ENCODE measurements at places on chromosomes 11 and 22.
A peak's percentile ranks its signal among the peaks of the same experiment; 100 is the strongest.

GRCh38 chr11:94803491-94803890 lies 35.3 kb downstream of the AMOTL1 start:
- ATAC-seq, result peak; percentile 32

- ATAC-seq, result no peak
Measured at GRCh38 chr11:125454047-125454446, 42.0 kb downstream of the FEZ1 start.

- ATAC-seq, result no peak
Measured at GRCh38 chr11:116602637-116602942, 170.2 kb downstream of the BUD13 start.

- no peak for ATAC-seq
Measured at GRCh38 chr11:110089617-110090282, 3.4 kb upstream of the ZC3H12C start.

DNA sequence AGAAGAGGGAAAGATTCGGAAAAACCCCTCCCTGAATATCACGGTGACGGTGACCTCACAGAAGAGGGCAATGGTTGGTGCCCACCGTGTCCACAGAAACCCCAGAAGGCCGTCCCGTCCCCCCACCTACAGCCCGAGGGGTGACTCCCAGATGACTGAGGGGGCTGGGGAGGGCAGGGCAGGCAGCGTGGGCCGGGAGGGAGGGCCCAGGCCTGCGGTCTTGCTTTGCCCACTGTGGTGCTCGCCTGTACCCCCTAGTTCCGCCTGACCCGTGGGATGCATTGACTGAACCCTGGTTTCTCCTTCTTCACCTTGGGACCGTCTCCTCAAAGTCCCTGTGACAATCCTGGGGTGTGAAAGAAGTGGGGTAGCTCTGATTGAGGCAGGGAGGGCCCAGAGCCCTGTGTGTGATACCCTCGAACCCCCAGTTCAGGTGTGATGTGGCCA lies 526.7 kb downstream of the BRD1 start:
- no peak for ATAC-seq

DNA sequence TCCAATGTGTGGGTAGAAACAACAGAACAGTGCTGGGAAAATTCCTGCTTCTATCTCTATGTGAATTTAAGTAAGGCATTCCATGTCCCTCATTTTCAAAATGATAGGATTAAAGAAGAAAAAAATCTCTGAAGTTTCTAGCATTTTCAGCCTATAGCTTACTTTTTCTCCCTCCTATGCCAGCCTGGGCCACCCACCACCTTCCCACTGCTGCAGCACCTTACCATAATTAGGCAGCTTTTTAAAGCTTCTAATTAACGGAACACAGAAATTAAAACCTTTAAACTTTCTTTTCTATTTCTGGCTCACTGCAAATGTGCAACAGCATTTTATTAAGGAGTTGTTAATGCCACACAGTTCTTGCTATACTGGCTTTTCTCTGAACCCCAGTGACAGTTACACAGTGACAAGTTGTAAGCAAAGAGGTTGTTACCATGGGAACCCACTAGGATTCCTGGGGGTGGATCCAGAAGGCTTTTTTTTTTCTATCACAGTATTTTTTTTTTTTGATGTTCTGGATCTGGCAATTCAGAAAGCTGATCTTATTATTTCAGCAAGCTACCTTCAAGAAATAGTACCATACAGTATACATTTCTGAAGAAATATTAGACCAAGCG lies 20.2 kb downstream of the CELF1 start:
- ATAC-seq, result no peak

DNA sequence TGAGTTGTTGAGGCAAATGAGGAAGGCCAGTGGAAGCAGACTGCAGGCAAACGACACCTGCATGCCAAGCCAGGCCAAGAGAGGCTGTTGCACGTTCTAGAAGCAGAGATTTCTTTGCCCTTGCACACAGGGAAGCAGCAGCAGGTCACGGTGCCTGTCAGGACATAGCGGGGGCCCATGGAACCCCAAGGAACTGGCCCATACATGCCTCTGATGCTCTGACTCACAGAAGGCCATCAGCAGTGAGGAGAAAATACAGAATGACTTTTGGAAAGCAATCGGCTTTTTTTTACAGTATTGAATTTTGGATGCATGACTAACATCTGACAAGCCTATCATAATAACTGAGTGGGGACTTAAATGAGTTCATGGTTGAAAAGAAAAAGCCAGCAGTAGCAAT lies 123.9 kb downstream of the MPPED1 start:
- ATAC-seq, result no peak

- no peak for ATAC-seq
Measured at GRCh38 chr11:57546869-57547475, 9.6 kb downstream of the SMTNL1 start.
